ENCODE measurements at places on chromosomes 1 and 21.

GRCh38 chr1:14768582-14769304 is 170.3 kb downstream of the KAZN start:
- no peak for DNase-seq

DNA sequence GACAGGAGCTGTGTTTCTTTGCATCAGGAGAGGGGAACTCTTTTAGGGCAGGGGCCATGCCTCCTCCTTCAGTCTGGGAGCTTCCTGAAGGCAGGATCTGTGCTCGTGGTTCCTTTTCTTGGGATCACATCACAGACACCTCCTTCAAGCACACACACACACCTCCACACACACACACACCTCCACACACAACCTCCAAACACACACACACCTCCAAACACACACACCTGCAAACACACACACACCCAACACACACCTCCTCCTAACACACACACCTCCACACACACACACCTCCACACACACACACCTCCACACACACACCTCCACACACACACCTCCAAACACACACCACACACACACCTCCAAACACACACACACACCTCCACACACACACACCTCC is 10.5 kb downstream of the LGR6 start:
- no peak for DNase-seq

- no peak for DNase-seq
Observed at GRCh38 chr1:213720032-213720431, 267.7 kb upstream of the PROX1 start.

DNA sequence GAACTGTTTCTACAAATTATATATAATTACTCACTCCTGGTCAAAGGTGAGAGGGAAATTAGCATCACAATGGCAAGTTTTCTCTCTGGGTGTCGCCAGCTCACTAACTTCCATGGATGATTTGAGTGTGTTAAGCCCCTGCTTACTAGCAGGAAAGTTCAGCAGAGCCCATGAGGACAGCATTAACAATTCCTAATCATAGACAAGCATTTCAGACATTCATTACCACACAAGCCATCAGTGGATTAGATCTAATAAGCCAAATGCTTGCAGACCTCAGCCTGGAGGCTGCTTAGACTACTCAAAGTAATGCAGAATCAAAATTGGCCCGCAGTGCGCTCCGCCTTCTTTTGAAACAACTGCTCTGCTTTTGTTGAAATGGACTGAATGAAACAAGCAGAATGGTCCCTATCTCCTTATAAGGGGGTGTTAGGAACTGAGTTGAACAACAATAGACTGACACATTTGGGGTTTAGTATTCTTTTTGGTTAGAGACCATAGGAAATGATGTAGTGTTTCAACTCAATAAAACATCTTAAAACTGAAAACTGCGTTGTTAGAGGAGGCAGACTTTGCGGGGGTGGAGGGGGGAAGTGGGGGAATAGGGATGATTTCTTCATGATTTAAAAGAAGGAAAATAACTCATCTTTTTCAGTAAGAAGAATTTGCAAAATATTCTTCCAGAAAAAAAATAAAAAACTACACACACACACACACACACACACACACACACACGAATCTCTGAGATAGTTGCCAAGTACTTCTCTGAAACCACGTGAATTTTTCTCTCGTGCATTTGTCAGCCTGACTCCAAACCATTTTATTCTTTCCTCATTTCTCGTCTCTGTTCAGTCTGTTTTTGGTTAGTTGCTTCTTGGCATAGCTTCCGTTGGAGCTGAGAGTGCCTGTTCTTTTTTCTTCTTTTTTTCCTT is 54.6 kb downstream of the GORAB start:
- DNase-seq: no peak

DNA sequence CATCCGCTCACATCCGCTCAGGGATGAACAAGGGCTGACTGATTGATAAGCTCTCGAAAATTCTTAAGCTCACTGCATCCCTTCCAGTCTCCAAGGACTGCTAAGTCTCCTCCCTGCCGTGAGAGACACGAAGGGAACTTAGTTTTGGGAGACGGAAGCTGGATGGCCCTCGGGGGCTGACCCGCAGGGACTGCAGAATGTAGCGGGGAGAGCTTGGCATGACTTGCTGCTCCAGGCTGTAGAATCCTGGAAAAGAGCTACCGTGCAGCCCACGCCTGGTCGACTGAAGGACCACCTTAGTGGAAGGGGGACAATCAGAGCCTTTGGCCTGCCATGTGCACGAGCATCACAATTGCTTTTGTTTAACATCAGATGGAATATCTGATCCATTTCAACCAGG is 5.3 kb downstream of the ANKRD65 start:
- DNase-seq: no peak

DNA sequence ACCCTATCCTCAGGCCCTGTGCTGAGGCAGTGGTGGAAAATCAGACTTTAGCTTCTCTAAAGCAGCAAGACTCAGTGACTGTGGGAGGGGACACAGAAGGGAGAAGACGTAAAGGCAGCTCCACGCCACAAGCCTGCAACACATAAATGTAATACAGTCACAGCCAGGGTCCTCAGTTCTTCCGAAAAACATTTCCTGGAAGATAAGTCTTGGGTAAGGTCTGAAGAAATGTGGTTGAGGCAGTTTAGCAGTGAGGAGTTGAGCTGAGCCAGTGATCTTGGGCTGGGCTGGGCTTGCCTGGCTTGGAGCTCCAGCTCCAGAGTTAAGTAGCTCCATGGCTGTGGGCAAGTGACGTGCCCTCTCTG is 127.8 kb upstream of the ADAR start:
- DNase-seq: no peak

- DNase-seq: no peak
Observed at GRCh38 chr1:175376194-175376593, 183.6 kb upstream of the KIAA0040 start.

DNA sequence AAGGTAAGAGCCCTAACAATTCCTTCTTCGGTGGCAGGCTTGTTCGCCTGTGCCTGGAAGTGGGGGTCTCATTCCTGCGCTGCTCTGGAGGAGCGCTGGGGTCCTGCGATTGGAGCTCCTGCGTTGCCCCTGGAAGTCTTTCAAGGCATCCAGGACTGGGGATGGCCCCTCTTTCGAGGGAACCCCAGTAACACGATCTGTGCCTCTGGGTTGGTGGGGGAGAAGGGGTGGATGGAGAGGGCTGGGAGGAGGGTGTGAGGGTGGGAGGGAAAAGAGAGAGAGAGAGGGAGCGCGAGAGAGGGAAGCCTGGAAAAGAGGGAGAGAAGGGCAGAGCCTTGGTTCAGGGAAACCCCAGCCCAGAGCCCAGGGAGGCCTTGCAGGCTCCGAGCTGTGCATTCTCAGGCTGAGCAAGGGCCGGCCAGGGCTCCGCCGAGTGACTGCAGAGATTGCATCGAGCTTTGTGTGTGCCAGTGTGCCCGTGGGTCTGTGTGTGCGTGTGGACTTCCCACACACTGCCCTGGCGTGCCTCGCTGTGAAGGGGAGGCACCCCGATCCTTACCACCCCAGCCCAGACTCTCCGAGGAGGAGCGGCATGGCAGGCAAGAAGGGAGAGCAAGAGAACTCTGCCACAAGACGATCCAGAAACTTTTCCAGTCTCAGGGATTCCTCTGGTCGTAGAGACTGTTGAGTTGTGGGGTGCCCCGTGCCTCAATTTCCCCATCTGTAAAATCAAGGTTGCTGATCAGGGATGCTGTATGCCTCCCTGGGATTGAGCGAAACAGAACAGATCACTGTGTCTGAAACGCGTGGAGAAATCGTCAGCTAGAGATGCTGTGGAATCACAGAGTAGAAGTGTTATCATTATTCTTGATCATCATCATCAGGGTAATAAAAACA is 619 bp downstream of the BCL9 start:
- DNase-seq: peak; percentile 79

DNA sequence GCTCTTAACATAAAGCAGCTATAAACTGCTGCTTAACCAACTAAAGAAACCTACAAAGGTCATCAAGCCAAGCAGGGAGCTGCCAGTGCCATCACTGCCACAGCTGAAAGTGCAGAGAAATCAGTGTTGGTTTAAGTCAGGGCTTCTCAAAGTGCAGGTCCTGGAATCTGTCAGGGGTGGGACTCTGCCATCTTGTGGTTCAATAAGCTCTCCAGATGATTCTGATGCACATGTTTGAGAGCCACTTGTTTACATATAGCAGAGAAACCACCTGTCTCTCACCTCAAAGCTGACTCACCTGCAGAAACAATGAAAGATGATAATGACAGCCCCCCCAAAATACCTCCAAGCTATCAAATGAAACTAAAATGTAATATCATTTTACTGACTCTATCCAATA is 49.3 kb downstream of the SH3GLB1 start:
- no peak for DNase-seq

- no peak for DNase-seq
Observed at GRCh38 chr1:161364332-161364731, 3.3 kb downstream of the CFAP126 start.

- DNase-seq: no peak
Observed at GRCh38 chr21:17981060-17981740, 162.0 kb upstream of the C21orf91 start.

DNA sequence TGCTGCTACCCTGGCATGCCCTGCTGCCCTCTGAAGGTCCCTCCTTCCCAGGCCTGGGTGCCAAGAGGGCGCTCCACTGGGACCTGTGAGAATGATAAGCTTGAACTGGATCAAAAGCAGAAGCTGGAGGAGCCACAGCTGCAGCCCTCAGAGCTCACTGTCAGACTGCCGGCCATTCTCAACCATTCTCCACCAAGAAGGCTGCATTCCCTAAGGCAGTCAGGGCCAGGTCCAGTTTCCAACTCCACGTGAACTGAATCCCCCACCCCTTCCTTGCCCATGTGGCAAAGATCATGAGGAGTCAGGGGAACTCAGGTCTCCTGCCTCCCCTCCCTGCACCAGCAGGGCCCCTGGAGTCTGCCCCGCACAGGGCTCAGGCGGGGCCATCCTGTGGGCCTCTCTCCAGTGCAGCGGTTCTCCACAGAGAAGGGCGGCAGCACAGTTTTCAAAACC is 19.5 kb downstream of the SLC1A7 start:
- no peak for DNase-seq

GRCh38 chr1:230495076-230495475 is 68.9 kb upstream of the PGBD5 start:
- no peak for DNase-seq

GRCh38 chr1:158117854-158118704 is 62.6 kb upstream of the CD1D start:
- peak; percentile 89 for DNase-seq

DNA sequence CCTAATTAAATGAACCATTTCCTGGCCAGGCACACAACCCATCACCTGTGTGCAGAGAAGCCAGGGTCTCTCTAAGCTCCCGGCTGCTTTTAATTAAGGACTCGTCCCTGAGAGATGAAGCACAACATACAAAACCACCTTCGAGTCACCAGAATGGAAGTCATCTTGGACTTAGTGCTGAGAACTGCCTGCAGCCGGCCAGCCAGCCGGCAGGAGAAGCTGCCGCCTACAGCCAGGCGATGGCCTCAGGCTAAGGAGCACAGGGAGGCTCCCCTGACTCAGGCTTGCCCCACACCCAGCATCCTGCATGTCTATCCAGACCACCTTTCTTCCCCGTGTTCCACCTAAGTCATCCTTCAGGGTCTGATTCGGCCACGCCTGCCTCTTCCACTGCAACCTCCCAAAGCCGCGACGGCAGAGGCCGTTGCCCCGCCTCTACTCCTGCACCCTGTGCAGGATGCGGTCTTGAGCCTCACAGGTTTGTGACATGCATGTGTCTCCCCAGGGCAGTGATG is 83.6 kb downstream of the SLC66A1 start:
- no peak for DNase-seq

DNA sequence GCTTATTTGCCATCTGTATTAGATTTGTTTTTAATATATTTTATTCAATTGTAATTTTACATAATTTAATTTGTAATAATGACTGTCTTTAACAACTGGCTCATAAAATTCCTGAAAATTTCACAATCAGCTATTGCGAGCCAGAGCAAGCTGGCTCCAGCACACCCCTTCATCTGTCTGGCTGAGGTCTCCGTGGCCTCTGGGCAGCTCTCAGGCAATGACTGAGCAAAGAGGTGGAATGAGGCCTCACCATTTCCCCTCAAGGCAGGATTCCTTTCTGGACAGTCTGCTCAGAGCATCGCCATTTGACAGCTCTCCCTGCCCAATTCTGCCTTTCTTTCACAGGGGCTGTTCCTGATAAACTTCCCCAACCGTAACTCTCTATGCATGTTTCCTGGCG is 5.8 kb upstream of the KANK4 start:
- no peak for DNase-seq

DNA sequence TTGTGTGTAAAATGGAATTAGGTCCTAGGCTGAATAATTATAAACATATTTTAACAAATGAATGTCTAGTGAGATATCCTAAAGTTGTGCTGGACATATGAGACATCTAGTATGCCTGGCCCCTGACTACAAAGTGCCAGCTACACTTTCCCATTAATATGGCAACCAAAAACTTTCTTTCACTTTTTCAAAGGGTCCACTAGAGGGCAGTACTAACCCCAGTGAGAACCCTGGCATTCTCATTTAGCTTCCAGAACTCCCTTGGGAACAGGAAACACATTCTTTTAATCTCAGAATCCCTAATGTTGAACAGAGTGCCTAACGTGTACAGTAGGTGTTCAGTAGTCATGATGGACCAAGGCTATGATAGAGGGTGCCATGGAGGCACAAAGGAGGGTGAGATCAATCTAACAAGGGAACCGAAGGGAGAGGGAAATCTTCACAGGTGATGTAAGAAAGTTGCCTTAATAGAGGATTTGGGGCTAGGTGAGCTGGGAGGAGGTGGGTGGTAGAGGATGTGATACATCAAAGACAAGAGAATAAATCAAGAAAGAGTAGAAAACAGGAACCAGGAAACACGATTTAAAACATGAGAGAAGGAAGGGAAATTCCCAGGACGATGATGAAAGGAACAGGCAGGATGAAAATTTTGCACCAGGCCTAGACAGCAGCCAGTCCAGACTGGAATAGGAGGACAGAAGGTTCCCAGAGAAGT is 41.6 kb downstream of the NSL1 start:
- no peak for DNase-seq

Data from spleen (tissue), 13 donors.